Right atrium auricular region (tissue), 2 donors: ENCODE measurements at places on chromosomes 3 and 15.

DNA sequence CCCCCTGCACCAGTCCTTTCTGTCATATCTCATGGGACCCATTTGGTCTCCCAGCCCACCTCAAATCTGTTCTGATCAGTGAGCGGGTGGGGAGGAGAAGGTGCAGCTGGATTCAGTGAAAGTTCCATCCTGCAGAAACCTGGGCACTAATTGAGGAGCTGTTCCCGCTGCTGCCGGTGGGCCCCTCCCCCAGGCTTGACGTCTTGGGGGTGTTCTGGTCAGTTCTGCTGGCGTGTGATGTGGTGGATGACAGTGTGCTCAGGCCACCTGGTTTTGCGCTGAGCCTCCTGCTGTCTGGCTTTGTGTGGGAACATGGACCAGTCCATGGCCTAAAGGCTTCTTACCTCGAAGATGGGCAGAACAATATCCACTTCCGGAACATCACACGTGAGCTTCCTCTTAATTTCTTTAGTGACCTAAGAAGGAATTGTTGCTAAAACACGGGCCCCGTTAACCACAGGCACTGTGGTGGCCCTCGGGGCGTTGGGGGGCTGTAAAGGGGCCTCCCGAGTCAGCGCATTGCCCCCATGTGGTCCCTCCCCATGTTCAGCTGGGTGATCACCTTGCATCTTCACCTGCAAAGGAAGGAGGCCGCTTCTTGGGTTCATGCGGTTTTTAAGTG, 59.7 kb downstream of the RGMA start:
- DNase-seq, result peak; percentile 65

DNA sequence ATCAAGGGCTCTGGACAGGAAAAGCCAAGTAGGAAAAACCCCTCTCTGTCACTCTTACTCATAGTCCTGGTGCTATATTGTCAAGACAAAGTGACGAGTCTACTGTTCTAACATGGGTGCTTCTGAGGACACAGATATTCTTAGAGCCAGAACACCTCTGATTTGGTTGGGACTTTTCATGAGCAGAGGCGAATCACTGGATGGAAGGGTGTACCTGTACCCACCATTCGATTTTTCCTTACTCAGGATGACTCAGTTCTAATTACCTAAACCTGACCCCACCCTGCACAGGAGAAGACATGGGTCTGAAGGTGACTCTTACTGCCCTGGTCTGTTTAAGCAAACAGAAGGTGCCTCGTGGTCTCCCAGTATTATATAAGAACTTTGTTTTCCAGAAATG, 58.5 kb downstream of the ABCC5 start:
- DNase-seq, result no peak

DNA sequence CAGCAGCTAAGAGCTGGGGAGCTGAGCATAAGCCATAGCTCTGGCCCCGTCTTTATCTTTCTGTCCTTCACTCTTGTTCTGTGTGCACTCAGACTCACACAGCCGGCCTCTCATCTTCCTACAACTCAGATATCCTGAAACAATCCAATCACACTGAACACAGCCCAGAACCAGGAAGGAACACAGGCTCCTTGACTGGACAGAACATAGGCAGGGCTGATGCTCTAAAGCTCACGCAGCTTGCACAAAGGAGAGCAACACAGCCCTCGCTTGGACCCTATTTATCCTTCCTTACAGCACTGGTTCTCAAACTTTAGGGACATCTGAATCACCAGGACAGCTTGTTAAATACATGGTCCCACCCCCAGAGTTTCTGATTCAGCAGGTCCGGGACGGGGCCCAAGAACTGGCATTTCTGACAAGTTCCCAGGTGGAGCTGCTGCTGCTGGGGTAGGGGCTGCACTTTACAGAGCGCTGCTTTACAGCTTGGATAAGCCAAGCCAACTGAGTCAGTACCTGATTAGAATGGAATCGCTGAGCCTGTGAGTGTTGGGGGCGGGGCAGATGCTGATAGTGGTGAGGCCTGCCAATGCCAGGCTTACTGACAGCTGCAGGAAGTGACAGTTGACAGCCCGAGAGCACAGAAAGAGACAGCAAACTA, 65.1 kb downstream of the MRPL46 start:
- no peak for DNase-seq

- DNase-seq, result no peak
Observed at GRCh38 chr3:72763751-72764440, 84.3 kb downstream of the SHQ1 start.

DNA sequence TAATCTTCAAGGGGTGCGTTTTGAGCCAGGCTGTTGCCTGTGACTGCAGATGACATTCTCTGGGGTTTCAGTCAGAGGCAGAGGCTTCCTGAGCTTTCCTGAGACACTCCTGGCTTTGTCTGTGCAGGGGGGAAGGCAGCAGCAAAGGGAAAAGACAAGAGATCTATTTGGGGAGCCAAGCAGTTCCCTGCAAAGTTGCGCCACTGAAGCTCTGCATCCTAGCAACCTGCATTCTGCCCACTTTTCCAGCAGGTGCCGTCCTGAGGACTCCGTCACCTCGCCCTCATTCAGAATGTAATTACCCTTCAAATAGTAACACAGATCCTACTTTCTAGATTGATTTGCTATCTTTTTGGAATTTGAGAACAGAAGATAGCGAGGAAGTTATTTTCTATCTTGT, 1.9 kb upstream of the TMEM158 start:
- no peak for DNase-seq

- no peak for DNase-seq
Observed at GRCh38 chr15:91555312-91555711, 298.2 kb upstream of the SLCO3A1 start.

DNA sequence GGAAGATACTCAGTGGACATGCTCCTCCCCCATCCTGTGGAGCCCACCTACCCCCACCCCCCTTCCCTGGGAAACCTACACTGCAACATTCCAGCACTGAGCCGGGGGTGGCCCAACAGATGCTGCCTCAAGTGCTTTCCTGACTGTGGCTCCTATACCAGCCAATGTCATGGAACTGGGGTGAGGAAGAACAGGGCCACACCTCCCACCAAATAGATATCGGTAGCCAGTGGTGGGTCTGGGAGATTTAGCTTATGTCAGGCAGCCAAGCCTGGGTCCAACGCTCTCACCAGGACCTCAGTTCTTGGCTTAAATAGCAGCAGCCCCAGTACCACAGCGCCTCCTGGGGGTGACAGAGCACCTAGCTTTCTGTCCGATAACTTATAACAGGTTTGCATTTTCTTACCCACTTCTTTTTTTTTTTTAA, 30.3 kb downstream of the CDC25A start:
- DNase-seq, result peak; percentile 72

DNA sequence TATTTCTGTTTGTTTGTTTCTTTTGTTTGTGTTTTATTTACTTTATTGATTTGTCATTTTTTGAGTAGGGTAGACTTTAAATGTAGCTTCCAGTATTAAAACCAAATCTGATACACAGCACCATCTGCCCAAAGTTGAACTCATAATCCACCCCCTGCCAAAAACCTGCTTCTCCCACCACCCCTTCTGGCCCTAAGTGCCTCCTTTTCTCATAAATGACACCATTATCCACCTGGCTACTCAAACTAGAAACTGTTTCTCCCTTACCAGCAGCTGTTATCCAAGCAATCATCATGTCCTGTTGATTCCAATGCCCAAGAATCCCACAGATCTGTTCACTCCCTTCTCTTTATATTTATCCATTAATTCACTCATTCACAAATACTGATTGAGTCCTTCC, 21.8 kb upstream of the PTX3 start:
- no peak for DNase-seq

DNA sequence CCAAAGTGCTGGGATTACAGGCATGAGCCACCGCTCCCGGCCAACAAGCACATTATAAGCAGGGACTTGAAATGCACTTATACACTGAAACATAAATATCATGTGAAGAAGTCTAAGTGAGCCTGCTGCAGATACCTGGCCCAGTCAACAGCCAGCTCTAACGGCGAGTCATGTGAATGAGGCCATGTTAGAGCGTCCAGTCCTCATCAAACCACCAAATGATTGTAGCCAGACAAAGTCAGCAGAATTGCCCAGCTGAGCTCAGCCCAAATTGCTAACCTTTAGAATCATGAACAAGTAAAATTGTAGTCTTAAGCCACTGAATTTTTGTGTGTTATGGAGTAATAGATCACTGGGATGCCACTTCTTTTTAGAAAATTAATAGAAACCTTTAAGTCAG, 37.8 kb upstream of the UACA start:
- no peak for DNase-seq

- DNase-seq, result no peak
Observed at GRCh38 chr15:85630311-85630710, 164.4 kb downstream of the KLHL25 start.

DNA sequence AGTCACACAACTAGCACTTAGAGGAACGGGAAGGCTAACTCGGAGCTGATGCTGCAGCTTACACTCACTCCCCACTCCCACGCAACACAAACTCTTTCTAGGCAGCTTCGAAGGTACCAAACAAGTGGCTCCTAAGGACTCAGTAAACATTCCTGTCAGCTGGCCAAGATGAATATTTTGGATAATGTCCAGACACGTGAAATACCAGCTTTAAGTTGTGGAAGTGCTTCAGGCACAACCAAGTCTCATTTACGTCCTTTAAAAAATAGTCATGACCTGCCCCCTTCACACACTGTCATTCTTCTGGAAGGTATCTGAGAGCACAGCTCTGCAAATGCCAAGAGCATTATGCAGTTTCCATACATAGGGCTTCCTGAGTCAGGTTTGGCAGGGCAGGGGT, 1005.9 kb upstream of the CFAP20DC start:
- no peak for DNase-seq

GRCh38 chr3:50525191-50525910, 21.9 kb upstream of the CACNA2D2 start:
- DNase-seq, result no peak

DNA sequence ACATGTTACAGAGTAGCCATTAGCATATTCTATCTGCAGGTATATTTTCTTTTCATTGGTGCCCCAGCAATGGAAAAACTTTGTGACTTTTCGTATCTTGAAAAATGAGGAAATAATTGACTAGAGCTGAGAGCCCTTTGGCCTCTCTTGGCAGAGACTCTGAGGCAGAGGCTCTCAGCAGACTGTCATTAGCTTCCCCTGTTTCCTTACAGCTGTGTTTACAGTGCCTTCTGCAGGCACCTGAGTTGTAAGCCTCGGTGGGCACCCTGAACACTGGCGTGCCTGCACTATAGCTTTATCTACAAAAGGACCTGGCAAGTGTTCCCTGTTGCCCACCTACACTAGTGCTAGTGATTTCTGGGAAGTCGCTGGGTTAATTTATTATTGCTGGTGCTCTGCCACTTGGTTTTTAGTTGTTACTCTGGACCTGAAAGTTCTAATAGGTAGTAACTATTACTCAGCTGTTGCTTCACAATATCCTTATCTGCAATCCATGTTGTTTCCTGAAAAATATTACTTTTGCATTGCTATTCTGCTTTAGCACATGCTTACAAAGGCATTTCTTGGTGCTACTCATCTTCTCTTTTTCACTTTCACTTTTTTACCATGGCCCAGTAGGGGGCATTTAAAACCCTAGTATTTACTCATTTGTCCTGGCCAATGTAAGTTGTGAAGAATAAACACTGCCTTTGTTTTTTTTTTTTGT, 7.8 kb upstream of the GPR171 start:
- no peak for DNase-seq

DNA sequence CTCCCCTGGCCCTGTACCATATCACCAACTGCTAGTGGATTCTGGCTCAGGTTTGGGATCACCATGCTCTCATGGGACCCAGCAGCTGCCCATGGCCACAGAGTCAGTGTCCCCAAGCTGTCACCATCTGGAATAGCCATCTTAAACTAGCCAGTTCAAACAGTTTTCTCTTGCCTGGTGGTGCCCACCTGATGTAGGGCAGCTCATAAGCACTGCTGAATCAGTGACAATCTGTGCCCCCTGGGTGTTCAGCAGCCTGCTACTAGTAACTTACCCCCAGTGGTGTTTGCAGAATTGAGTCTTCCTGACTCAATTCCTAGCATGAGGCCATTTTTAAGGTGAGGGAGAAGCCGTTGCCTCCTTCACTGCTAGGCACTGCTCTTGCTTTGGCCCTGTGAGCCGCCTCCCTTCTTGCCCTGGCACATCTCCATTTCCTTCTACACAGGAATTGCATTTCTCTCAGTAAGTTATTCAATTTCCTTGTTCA, 7.9 kb downstream of the RPSA start:
- DNase-seq, result no peak

DNA sequence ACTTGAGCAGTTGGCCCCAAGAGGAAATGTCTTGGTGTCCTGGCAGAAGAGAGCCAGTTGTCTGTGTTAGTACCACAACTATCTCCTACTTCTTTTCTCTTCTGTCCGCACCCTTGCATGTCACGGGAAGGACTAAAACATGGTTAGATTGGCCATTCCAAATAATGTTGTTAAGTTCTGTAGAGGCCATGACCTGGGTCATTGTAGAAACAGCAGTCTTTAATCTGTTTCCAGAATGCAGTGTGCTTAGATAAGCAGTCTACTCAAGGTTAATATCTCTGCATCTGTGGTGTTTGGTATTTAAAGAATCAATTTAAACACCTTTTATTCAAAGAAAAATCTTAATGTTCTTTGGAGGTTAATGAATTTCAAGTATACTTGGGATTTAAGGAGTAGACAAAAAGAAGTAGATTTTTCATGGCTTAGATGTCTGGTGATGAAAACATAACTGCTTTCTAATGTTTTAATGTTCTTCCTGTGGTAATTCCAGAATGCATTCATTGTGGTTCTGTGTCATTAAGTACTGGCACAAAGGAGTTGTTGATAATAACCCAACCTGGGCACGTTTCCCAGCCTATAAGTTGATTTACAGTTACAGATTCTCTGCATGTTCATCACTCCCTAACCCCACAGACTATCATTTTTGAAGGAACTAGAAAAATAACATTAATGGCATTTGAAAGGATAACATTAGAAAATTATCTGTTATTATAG, 58.9 kb downstream of the TMEM108 start:
- no peak for DNase-seq
